ENCODE measurements at places on chromosomes 3 and 15.

DNA sequence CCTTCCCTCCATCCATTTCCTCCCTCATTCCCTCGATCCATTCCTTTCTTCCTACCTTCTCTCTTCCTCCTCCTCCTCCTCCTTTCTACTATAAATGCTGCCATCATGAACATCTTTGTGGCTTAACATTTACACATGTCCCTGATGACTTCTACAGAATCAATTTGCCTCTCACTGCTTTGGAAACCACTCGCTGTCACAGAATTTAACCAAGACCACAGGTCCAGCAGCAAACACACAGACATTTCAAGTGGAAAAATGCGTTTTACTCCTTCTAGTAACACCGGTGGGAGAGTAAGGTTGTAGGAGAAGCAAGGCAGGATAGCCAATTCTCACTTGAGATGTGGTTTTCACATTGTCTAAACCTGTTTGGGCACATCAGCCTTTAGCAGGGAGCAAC, 101.4 kb upstream of the LRIG1 start:
- no peak for DNase-seq

GRCh38 chr15:56249092-56249491, 5.4 kb upstream of the RFX7 start:
- DNase-seq, result peak; percentile 66

DNA sequence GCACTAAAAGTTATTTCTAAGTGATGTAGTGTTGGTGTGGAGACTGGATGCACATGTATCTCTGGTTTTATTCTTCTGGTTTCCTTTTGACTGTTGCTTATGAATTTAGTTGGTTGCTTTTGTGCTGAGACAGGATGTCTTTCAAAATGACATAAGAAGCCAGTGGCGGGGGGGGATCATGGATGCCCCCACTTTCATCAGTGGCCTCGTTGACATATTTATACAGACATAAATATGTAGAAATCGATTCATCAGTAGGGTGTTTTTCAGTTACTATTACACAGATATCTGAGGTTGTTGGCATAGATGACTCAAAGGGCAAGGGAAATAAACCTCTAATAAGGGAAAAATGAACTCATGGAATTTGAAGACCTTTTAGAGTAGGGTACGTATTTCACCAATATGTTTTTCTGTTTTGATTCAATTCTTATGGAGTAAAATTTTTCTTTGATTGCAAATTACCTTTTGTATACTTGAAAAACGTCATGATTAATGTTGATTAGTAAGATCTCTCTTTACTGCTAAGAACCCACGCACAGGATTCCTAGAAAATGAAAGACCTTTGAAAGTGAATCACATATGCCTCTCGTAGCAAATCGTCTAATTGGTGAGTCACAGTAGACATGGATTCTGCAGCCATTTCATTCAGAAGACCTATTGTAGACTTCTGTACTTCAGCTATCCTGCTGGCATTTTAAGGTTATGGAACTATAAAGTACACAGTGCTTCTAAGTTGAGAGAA, 97.4 kb upstream of the RBMS3 start:
- DNase-seq, result peak; percentile 35

DNA sequence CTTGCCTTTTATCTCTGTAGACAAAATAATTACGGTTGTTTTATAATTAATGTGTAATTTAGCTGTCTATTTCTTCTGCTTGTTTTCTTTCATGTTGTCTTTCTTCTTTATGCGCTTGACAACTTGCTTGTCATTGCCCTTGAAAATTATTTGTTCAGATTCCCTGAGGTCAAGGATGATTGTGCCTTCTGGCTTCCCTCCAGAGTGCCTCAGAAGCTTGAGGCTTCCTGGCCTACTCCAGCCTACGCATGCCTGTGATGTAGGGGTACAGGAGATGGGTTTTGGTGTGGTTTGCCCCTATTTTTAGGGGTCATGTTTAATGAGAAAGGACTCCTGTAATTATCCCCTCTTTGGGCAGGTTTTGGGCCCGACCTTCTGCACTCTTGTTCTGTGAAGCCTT, 231.5 kb downstream of the SV2B start:
- no peak for DNase-seq

DNA sequence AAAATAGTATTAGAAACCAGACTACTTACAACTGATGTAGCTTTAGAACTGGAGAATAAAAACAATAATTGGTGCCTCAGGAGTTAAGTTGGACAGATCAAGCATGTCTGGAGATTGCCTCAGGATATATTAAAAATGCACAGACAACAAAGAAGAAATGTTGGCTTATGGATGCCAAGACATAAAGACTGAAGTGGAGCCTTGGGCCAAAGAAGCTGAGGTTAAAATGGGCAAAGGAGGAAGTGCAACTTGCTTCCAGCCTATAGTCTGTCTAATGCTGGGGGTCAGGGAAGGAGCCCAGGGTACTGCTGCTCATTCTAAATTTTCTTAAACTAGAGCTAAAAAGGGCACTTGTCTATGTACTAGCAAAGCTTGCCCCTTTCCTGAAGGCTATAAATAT, 77.5 kb downstream of the ESYT3 start:
- DNase-seq, result no peak

GRCh38 chr3:194592798-194593752, 40.1 kb downstream of the TMEM44 start:
- DNase-seq, result peak; percentile 99

- DNase-seq, result peak; percentile 83
Measured at GRCh38 chr3:80993241-80993945, 768.1 kb downstream of the GBE1 start.

GRCh38 chr3:11567516-11568467, 75.9 kb downstream of the VGLL4 start:
- DNase-seq, result peak; percentile 19

DNA sequence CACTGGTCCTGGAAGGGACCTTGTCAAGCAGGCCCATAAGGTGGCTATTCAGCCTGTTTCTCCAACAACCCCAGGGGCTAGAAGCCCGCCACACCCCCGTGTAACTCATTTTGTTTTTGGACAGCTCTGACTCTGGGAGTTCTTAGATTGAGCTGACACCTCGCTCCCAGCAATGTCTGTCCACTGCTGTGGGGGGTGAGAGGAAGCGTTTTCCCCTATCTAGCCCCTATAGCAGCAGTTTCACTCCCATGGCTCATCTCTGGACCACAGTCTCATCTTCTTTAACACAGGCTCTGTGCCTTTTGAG, 1.1 kb upstream of the PPP1R2 start:
- DNase-seq, result no peak

- DNase-seq, result peak; percentile 82
Measured at GRCh38 chr15:67110958-67111864, 45.8 kb downstream of the SMAD3 start.

- peak; percentile 90 for DNase-seq
Measured at GRCh38 chr3:14210843-14211594, 32.4 kb downstream of the LSM3 start.

DNA sequence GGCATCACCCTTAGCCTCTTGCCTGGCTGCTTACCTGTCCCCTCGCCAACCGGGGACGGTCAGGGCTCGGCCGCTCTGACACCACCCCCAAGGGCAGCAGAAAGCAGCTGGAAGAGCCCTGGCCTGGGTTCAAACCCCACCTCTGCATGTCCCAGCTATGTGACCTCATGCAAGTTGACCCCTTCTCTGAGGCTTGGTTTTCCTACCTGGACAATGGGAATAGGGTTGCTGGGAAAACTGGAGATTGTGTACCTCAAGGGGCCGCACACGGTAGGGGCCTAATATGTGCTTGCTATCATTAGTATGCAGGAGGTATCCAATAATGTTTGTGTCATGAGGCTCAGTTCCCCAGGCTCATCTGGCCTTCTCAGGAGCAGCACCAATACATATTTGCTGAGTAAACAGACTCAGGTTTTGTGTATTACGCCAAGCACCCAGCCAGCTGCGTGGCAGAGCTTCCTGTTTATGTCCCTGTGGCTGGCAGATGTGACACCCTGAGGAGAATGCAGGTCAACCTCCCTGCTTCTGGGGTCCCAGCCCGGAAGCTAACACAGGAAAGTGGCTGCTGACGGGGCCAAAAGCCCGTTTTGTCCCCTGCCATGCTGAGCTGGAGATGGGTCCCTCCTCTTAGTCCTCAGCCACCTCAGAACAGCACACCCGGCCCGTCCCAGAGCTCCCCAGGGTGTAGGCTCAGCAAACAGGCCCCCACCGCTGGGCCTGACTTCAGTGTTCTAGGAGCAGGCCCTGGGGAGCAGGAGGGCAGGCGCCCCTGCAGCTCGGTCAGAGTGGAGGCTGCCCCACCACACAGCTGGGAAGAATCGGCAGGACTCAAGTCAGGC, 29.7 kb downstream of the PLXND1 start:
- no peak for DNase-seq

GRCh38 chr15:96470681-96471310, 140.3 kb downstream of the NR2F2 start:
- DNase-seq, result no peak

- DNase-seq, result no peak
Measured at GRCh38 chr3:36178018-36178417, 202.3 kb upstream of the STAC start.

DNA sequence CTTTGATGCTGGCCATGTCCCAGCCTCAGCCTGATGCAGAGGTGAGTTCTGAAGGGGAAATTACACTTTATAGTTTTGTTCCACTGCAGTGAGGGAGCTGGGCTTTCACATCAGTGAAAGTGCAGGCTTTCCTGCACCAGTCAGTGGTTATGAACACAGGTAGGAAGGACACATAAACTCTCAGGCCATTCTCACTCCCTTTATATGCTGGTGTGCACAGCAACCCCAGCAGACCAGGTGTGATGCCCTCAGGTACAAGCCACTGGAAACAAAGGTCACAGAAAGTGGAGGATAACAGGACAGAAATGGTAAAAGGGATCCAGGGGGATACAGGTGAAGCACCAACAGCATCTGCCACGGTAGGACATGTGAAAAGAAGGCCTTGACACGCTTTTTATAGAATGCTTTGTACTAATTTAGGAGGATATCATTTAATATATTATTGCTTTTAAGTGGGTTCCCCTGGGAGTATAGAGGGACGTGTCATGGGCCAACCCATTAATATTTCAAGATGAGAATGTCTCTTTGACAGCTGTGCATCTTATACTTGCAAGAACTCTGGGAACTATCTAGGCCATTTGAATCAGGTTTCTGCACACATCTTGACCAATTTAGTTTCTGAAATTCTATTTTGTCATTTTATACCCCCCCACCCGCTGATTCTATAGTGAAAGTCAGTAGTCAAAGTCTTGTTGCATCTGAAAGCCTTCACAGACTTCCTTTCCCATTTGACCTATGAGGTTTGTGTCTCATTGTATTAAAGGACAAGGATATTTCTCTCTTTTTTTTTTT, 25.0 kb upstream of the BLM start:
- no peak for DNase-seq

All from kidney tubule cell (primary cell).